HepG2 (cell line): ENCODE measurements at places on chromosomes 4 and X. TPM values are rescaled to one million over a fixed set of nuclear protein-coding genes. Genes with fewer than 3 reads are reported as not detected.

RRH gene
- 0.07 and 0.22 TPM in 2 replicates for total RNA-seq

PCYT1B gene
- 9.2 and 15.9 TPM in 2 replicates for total RNA-seq

ATP1B4 gene
- total RNA-seq, result not detected in 2 replicates

MAGEA11 gene
- total RNA-seq, result not detected in 2 replicates

NBDY gene
- 1.7 and 3.8 TPM in 2 replicates for total RNA-seq
